GM12878 (cell line): ENCODE measurements at places on chromosomes 12 and 14.

GRCh38 chr14:95182379-95182778, 25.1 kb upstream of the DICER1 start:
- no peak for DNase-seq

DNA sequence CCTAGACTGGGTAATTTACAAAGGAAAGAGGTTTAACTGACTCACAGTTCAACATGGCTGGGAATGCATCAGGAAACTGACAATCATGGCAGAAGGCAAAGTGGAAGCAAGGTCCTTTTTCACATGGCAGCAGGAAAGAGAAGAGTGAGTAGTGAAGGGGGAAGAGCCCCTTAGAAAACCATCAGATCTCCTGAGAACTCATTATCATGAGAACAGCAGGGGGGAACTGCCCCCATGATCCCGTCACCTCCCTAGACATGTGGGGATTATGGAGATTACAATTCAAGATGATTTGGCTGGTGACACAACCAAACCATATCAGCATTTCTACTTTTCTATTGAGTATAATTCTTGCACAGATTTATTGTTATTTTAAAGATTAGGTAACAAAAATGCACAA, 822.1 kb upstream of the FLRT2 start:
- no peak for DNase-seq

DNA sequence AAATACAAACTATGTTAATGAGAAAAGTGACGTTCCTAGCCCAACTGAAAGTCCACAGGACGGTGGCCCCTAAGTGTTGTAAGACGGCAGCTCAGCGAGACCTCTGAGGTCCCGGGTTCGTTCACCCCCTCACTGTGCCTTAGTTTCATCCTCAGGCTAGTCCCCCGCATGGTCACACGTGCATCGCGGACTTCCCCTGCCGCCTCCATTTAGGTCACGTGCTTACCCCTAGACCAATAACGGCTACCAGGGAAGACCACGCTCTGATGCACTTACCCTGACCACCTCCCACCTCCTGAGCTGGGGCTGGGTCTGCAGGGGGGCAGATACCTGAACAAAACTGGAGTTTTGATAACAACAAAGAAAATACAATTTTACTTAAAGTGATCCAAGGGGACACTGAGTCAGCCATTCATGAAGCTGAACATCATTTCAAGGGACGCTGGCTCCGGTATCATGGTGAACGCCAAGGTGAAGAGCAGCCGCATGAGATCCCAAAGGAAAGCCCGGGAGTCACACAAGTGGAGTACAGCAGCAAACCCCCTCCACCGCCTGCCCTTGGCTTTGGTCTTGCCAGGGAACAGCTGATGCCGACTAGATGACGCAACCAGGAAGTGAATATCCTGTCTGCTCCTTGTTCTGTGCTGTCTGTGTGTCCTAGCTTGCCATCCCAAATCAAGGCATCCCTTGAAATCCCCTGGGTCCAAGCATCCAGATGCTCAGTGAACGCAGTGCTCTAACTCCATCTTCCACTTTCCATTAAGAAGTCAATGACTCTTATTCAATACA, 274.1 kb downstream of the PCNX1 start:
- DNase-seq, result no peak

GRCh38 chr12:5621329-5621728, 189.4 kb downstream of the NTF3 start:
- DNase-seq, result no peak

DNA sequence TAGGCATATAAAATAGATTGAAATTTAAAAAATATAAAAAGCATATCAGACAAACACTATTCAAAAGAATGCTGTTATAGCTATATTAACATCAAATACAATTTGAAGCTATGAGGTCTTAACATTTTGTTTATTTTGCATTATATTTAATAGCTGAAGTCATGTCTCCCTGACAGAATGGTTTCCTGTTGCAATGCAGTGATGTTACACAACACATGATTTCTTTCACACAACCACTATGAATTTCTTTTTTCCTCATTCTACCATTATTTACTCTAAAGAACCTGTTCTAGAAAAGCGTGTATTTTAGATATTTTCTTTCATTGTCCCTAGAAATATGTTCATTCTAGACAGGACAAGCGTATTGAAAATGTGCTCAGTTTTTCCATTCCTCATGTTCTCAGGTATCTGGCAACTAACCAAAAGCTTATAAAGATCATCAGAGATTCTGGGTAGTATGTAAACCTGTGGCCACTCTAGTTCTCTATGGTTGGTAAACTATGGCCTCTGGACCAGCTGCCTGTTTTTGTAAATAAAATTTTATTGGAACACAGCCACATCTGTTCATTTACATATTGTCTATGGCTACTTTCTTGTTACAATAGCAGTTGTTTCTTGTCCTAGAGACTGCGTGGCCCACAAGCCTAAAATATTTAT, 183.8 kb downstream of the FOXA1 start:
- DNase-seq, result no peak

GRCh38 chr12:54385251-54385914, 850 bp upstream of the ZNF385A start:
- no peak for DNase-seq

DNA sequence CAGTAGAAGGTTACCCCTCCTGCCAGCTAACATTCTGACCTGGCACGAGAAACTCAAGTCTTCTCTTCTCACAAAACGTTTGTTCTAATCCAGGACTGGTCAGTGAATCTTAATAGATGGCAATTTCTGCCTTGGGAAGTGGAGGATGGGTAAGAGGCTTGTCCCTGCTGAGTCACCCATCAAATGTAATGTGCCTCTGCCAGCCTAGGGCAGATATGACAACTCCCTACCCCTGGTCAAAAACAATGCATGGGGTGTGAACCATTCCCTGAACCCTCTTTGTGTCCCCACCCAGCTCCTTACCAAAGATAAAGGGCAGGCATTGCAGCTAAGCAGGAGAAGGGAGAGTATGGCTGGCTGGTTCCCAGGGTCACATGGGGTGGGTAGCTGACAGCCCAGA, 1052.9 kb downstream of the GALC start:
- no peak for DNase-seq

- DNase-seq, result no peak
Measured at GRCh38 chr12:103401421-103401820, 94.3 kb downstream of the C12orf42 start.

GRCh38 chr12:29794862-29795261, 11.1 kb upstream of the TMTC1 start:
- no peak for DNase-seq

GRCh38 chr12:113088037-113088436, 31.5 kb downstream of the DTX1 start:
- no peak for DNase-seq
